ENCODE measurements at places on chromosomes 7 and 10.

DNA sequence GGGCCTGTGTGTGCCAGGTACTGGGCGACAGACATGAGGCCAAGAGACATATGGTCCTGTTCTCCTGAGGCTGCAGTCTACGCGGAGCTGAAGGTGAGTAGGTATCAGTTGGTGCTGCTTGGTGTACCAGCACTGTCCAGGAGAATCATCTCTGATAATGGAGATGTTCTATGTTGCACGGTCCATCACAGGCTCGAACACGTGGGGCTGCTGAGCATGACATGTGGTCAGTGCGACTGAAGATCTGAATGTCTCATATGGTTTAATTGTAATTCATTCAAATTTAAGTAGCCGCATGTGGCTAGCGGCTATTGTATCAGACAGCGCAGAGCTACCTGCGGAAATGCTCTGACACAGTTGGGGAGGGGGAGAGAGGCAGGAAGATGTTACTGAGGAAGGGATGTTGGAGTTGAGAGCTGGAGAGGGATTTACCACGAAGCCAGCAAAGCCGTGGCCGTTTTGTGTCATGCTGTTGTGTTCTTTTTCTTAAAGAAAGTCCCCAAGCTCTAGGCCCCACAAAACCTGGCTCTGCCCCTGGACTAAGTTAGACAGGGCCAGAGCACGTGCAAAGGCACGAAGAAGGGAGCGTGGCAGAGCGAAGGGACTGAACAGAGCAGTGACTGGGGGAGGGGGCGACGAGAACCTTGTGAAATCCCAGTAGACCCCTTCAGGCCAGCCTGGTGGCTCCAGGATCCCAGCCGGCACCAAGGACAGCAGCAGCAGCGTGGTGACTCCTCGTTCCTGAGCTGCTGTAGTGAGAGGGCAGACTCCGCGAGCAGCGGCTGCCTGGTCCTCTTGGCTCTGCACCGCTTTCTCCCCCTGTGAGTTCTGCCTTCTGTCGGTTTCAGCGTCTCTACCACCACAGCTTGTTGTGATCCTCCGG lies 20.0 kb downstream of the SMKR1 start:
- no peak for DNase-seq

DNA sequence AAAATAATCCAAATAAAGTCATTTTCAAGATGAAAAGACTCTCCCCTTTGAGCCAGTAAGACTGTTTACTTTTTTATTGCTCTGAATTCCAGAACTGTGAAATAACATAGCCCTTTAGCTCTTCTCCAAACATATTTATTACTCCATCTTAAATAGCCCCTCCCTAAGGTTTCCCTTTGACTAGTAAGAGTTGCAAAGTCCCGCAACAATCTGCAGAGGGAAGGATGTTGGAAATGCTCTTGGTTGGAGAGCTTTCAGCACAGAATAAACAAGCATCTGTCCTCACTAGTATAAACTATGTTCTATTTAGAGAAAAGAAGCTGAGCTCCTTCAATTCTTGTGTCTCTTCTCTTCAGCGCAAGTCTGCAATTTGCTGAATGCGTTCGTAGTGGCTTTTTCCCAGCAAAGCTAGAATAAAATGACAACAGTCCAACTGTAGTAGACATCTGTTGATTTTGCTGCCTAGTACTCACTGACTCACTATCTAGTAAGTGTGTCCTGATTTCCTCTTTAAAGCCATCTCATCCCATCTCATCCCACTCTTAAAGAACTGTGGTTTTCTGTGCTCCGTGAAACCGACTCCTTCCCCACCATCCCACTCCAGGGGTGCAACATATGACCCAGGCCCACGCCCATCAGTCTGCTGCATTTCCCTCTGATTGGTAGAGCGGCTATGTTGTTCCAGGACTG lies 104.0 kb downstream of the FAM107B start:
- DNase-seq: no peak

DNA sequence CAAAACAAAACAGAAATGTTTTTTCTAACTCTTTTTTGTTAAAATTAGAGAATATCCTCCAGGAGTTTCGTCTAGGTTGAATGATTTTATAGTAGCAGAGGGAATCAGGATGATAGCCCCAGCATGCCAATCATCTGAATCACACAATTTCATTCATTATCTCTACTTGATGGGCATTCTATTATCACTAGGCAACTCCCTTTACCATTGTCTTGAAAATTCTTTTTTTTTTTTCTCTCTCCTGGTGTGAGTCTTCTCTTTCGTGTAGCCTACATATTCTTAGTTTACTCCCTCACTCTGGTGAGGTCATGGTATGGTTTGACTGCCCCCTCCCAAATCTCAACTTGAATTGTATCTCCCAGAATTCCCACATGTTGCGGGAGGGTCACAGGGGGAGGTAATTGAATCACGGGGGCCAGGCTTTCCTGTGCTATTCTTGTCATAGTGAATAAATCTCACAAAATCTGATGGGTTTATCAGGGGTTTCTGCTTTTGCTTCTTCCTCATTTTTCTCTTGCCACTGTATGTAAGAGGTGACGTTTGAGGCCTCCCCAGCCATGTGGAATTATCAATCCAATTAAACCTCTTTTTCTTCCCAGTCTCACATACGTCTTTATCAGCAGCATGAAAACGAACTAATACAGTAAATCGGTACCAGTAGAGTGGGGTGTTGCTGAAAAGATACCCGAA lies 105.0 kb downstream of the OTUD1 start:
- DNase-seq: no peak

GRCh38 chr10:7255517-7255916 lies 155.3 kb downstream of the SFMBT2 start:
- no peak for DNase-seq

DNA sequence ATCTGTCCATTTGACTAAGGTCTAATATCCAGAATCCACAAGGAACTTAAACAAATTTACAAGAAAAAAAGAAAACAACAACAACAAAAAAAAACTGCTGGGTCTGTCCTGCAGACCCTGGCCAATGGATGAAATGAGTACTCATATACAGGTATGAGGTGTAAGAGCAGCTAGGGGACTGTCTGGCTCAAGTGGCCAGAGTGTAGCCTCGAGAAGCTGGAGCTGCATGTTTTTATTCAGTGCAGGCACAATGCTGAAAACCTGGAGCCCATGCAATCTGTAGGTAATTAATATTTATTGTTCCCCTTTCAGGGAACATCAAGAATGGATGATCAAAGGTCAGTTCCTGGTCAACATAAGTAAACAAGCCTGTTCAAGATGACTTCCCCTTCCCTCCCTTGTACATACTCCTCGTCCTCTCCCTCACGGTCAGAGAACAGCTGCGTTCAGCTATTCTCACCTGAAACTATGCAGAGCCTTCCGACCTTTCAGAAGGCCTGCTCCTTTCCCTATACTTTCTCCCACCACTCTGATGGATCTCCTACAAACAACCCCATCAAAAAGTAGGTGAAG lies 15.5 kb downstream of the CYP2C19 start:
- no peak for DNase-seq

DNA sequence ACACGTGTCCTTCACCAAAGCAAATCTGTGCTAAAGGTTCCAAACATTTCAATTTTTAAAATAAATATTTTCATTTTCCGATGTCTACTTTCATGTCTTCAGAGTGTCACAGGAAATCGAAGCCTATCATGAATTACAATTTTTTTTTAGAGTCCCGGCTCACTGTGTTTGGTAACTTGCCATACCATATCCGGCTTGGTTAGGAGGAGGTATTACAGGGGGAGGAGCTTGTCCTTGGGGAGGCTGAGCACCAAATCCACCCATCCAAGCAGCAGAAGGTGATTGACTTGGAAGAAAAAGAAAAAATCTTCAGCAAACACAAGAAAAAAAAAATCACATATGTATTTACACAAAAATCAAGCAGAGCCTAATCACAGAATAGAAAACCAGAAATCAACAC lies 21.3 kb downstream of the TIAL1 start:
- no peak for DNase-seq

DNA sequence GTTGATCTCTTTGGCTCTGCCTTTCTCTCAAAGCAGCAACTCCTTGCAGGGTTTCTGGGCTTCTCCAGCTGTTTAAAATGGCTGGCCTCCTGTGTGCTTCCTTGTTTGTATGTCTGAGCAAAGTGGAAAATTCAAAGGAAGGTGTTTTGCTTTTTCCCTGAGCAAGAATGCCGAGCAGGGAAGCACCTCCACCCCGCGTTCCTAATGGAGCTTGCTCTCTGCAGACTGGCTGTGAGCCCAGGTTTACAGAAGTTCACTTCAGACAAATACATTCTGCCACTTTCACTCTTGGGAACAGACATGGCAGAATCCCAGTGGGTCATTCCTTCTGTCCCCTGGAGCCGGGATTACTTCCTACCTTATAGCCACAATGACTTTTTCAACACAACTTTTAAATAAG lies 181.8 kb upstream of the AGK start:
- peak; percentile 30 for DNase-seq

All from right cardiac atrium (tissue), 5 donors.